Caudate nucleus (tissue), 63 donors: ENCODE measurements at places on chromosomes 12 and 14.
A peak's percentile ranks its signal among the peaks of the same experiment; 100 is the strongest.

GRCh38 chr12:93094988-93095737, 166.1 kb upstream of the EEA1 start:
- DNase-seq = no peak

- DNase-seq = no peak
These were observed 3.4 kb downstream of the CHGA start for GRCh38 chr14:92926180-92926845.

DNA sequence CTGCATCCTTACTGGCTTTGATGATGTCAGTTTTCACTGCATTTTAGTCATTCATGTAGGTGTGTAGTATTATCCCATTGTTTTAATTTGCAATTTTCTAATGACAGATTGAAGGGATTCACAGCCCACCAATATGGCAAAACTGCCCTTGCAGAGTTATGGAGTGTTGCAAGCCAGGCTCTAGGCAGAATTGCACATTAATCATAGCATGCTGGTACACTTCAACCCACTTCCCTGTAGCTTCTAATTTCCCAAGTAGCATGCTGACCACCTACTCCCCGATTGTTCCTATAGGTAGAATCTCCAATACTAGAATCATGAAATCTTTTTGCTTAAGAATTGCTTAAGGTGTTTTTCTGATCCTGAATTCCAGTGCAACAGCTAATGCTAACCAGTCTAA, 5.2 kb upstream of the RNASE6 start:
- no peak for DNase-seq

GRCh38 chr14:102772781-102773570, 4.3 kb upstream of the TRAF3 start:
- no peak for DNase-seq

DNA sequence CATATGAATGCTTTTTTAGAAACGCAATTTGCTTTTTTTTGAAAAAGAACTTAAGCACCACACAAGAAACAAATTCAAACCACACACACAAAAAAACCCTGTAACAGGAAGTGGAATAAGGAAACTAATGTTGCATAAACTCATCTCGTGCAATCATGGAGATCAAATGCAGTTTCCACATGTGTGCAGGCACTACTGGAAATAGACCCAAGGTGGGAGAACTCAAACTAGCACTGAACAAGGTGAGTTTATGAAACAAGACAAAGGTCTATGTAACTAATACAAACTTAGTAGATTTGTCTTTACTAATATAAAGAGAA, 17.5 kb downstream of the NIN start:
- no peak for DNase-seq

GRCh38 chr12:53938326-53939140, at the start of gene HOXC13:
Gene HOXC13 (plus strand): TSS chr12:53938831. CDS start chr12:53938907, 76 bp downstream.
- DNase-seq = no peak

GRCh38 chr12:52360663-52361271, 6.5 kb downstream of the KRT85 start:
- no peak for DNase-seq

DNA sequence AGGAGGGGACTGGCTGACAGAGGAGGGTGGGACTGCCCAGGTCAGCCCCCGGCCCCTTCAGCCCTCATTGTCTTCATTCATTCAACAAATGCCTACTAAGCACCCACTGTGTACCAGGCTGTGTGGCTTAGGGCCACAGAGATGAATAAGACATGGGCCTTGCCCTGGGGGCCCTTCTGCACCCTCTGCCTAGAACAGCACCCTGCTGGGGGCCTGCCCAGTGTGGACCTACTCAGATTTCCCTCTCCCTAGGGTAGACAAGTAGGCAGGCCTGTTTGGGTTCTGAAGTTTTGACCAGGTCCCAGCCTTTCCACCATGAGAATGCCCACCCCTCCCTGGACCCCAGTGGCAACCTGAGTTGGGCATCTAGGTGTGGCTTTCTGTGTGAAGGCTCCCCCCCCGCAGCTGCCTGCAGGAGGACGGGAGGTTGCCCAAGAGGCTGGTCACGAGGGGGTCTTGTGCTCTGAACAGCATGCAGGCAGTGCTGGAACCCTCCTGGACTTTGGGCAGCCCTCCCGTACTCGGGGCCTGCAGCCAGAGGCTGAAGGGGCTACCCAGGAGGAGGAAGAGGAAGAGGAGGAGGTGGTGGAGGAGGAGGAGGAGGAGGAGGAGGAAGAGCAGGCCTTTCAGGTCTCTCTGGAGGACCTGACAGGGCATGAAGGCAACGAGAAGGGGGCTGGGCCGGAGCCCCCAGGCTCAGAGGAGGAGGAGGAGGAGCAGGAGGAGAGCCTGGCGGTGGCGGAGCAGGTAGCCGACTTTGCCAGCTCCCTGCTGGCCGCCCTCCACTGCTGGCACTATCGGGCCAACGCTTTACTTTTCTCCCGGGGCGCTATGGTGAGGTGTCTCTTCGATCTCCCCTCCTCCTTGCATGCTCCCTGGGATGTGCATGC, 33.4 kb downstream of the PLEKHG3 start:
- DNase-seq = no peak

GRCh38 chr14:98507264-98507663, 764.7 kb downstream of the BCL11B start:
- no peak for DNase-seq

GRCh38 chr12:52436828-52437474, 2.8 kb upstream of the KRT75 start:
- DNase-seq = no peak

- no peak for DNase-seq
These were observed 72.3 kb downstream of the SLC4A8 start for GRCh38 chr12:51496895-51497294.

GRCh38 chr14:75521415-75522199, 662 bp upstream of the BATF start:
- DNase-seq = no peak

DNA sequence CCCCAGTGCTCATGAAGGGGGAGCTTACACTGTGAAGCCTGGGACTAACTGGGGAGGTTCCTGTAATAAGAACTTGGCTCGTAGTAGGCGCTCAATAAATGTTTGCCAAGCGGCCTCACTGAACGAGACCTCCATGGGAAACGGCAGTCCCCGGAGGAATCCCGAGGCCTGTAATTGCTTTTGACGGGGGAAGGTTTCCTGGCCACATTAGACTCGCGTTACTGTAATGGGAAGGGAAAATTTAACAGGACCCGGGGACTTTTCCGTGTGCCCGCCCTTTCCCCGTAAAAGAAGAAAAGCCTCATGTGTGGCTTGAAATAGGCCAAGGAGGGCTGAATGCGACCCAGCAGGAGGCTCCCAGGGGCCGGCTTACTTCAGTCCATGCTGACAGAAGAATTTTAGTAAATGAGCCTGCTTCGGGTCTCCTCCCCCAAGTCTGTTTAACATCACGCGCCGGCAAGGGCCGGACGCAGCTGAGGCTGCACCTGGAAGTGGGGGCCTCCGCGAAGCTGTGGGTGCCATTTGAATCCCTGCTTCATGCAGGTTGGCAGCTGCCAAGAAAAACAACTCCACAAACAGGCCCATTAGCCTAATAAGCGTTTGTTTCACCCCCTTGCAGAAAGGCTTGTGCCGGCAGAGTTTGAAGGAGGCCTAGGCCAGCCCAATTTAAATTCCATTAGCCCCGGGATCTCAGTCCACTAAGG, 39.8 kb upstream of the PWP1 start:
- DNase-seq = no peak

- DNase-seq = no peak
These were observed 7.6 kb downstream of the VPS37B start for GRCh38 chr12:122888232-122888752.

DNA sequence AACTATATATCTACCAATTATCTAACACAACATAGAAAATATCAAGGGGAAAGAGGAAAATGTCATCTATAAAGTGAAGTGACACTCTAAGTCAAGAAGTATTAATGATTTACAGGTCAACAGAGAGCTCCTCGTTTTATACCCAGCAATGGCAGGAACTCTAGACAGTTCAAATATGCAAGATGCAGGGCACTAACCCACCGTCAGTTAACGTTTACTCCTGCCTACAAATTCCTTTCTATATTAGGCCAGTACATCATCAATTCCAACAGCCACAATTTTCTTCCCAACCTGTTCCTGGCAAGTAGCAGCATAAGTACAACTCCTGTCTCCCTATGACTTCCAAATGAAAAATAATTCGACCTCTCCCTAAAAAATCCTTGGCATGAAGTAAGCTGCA, 9.0 kb upstream of the KANSL2 start:
- DNase-seq = no peak

GRCh38 chr12:18955594-18955993, 173.9 kb upstream of the PLEKHA5 start:
- DNase-seq = no peak

GRCh38 chr14:101721951-101722661, 39.4 kb upstream of the PPP2R5C start:
- no peak for DNase-seq

- no peak for DNase-seq
These were observed 12.5 kb downstream of the IFNG-AS1 start for GRCh38 chr12:68001486-68002466.

- no peak for DNase-seq
These were observed 153.0 kb upstream of the DIO2 start for GRCh38 chr14:80364274-80364673.

DNA sequence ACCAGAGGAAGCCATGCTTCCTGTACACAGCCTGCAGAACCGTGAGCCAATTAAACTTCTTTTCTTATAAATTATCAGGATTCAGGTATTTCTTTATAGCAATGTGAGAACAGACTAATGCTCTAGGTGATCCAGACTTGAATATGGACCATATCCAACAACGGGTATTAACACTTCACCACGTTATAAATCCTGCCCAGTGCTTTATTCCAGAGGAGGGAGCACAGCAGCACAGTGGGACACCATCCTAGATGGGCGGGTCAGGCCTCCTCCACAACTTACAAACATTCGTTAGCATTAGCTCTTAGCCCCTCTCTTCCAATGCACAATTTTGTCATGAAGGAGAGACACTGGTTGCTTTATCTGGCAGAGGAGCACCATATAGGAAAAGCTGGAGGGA, 66.0 kb downstream of the TMCC3 start:
- no peak for DNase-seq

GRCh38 chr14:64220466-64220865, 73.7 kb downstream of the ESR2 start:
- peak; percentile 14 for DNase-seq

DNA sequence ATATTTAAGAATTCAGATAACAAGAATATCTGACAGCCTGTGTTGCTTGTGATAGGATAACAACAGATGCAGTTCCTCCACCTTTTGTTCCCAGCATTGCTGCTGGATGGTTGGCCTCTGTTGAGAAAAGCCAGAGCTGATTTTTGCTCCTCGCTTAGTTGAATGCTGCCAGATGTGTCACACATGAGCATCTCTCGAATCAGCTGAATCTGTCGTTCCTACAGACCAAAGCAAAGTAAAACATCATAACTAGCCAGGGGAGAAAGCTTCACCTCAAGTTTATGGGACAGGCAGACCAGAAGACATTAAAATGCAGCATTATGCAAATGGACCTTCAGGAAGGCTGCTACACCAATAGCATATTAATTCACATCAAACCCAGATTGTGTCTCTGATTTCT, 20.1 kb downstream of the RACGAP1 start:
- no peak for DNase-seq

DNA sequence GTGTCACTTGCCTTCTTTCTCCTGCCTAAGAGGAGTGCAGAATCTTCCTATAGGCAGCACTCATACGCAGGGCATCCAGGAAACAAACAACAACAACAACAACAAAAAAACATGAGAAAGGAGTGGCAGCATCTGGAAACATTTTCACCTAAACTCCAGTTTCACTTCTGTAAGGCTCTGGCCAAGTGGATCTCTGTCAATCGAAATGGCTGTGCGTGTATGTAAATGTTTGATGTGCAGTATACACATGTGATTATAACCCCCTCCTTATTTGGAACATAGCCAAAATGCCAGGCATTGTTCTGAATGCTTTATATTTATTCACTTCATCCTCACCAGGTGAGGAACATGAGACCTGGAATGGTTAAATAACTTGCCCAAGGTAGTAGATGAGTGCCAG, 76.8 kb downstream of the COX16 start:
- no peak for DNase-seq

GRCh38 chr12:63224396-63224795, 73.4 kb upstream of the AVPR1A start:
- no peak for DNase-seq

GRCh38 chr12:104620837-104621531, 164.2 kb downstream of the CHST11 start:
- no peak for DNase-seq

DNA sequence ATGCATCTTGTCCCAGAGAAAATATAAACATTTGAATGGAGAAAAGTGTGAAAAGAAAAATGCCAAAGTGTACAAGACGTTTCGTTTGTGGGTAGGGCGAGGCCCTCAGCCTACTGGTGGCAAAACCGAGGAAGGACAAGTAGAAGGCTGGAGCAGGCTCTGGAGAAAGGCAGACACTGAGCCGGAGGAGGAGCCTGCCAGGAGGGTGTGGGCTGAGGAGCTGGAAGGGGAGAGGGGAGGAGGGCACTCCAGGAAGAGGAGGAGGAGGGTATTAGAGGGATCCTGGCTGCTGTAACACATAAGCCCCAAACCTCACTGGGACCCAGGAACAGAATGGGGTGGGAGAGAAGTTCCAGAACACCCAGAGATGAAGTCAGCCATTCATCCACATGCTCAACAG, 47.7 kb downstream of the CLMN start:
- DNase-seq = no peak

DNA sequence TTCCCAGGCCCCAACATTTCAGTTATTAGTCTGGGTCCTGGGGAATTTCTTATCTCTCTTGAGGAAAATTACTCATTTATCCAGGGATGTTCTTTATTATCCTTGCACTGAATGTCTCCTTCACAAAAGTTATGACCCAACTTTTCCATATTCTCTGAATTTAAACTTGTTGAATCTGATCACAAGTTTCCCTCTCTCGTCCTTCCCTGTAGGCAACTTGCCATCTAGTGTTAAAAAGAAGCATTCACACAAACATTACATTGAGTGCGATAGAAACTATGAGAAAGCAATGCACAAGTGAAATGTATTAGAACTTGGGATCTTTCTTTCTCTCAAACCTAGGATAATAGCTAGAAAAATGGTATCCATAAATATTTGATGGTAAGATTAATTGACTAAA, 608.4 kb downstream of the FSCB start:
- no peak for DNase-seq

GRCh38 chr12:128940974-128941373, 87.7 kb downstream of the GLT1D1 start:
- DNase-seq = no peak

DNA sequence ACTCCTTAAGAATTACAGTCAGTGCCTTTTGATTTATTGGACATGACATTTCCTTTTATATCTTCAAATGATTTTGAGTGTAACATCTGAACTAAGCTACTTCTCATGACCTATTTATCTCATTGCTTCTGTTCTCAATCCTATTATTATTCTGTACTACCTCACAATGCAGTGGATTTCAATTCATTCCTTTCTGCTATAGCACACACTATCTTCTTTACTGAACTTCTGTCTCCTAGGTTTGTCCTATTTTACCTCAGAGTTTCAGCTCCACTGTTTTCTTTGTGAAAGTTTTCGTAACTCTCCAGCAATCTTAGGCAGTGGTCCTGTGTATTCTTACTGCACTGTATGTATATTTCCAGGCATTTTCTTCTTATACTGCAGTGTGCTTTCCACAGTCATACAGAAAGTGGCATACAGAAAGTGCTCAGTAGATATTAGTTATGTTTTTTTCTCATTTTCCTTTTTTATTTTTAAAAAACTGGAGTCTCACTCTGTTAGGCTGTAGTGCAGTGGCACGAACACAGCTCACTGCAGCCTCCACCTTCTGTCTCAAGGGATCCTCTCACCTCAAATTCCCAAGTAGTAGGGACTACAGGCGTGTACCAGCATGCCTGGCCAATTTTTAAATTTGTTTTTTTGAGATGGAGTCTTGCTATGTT, 368.6 kb upstream of the RGS6 start:
- no peak for DNase-seq
